Fibroblast of skin of right biceps (primary cell): ENCODE measurements at places on chromosomes 4 and X.

DNA sequence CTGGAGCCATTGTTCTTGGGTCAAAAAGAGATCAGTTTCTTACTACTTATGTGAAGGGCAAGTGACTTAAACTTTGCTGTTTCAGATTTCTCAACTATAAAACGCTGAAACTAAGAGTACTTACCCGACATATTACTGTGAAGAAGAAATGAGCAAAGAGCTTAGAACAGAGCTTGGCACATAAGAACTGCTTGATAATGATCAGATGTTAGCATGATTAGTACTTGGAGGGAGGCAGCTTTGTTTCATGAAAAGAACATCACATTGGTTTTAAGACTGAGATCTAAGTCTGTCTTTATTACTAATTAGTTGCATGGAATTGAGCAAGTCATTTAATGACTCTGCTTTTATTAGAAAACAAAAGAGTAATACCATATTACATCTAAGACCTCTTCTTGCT, 169.1 kb downstream of the ARHGAP24 start:
- no peak for DNase-seq

- DNase-seq, result no peak
Observed at GRCh38 chr4:83083925-83084475, 30.5 kb downstream of the PLAC8 start.

DNA sequence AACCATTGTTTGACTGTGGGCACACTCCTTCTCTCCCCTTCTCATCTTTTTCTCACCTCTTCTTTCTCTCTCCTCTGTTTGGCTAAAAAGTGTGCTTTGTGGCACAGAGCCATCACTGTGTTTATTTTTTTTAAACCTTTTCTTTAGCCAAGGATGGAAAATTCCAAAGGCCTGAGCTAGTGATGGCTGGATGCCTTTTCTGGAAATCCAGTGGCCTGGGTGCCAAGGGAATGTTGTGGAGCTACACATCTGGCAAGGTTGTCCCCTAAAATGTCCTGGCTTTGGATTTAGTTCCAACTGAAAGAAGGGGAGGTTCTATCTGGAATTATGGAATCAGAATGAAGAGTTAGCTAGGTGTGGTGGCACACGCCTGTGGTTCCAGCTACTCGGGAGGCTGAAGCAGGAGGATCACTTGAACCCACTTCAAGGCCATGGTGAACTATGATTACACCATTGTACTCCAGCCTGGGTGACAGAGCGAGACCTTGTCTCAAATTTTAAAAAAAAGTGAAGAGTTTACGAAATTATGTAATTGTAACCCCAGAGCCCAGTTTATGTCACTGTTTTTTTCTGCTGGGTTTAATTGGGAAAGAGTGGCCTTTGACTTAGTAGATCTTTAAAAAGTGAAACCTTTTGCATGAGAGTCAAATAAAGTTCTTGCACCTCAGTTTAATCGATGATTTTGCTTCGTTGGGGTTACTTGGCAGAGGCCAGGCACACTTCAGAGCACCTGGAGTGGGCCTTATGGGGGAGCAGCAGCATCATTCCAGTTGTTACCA, 17.7 kb downstream of the DOCK11 start:
- DNase-seq, result no peak

GRCh38 chr4:94351319-94351718, 8.7 kb upstream of the HPGDS start:
- no peak for DNase-seq

- DNase-seq, result no peak
Observed at GRCh38 chr4:93983140-93983539, 154.6 kb downstream of the ATOH1 start.

DNA sequence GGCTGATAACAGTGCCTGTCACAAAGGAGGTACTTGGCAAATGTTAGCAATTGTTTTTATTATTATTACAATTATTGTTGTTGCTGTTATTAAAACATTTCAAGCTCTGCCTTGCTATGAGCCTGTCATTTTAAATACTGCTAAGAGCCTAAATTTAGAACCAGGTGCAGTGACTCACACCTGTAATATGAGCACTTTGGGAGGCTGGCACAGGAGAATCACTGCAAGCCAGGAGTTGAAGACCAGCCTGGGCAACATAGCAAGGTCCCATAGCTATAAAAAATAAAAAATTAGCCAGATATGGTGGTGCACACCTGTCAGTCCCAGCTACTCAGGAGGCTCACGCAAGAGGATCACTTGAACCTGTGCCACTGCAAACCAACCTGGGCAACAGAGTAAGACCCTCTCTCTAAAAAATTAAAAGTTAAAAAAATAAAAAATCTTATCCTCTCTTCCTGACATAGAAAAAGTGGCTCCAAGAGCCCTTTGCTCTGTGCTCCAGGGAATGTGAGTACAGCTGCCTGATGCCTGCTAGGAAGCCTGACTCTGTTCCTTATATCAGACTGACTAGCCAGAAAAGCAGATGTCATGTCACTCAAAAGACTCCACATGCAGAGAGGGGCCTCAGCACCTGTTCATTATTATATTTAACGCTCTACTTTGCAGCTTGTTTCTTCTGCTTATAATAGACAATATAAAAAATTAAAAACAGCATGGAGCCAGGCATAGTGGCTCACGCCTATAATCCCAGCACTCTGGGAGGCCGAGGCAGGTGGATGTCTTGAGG, 234.0 kb downstream of the OPHN1 start:
- no peak for DNase-seq

DNA sequence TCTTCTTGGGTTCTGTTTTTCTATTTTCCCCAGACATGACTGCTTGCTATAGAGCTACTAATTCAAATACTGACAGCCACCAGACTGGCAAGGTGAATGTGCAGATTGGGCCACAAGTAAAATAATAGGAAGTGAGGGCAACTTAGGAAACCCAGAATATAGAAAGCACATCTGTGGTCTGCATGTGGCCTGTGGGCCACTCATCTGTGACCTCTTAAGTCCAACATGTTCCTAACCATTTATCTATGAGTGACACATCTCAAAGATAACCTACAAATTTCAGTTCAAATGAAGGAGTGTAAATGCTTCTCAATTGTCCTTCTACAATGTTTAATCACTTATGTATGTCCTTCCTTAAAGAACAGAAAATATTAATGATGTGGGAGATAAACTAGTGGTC, 128.9 kb downstream of the REELD1 start:
- DNase-seq, result no peak

DNA sequence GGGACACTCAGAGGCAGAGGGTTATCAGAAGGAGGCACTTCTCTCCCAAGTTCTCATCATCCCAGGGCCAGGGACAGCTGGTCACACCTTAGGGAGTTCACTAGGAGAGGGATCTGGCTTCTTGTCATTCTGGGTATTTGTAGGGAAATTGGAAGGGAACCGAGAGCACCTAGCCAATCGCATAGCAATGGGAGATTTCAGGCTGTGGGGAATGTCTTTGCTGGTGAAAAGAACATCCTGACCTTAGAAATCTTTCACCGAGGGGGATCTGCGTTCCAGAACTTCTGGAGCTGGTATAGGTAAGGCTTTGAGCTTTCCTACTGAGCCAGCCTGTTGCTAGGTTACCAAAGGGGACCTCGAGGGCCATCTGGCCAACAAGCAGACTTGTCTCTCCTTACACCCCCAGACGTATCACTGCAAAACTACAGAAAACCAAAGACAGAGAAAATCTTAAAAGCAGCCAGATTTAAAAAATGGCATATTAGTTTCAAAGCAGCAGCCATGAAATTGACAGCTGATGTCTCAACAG, 6.8 kb downstream of the HTT-AS start:
- DNase-seq, result no peak

DNA sequence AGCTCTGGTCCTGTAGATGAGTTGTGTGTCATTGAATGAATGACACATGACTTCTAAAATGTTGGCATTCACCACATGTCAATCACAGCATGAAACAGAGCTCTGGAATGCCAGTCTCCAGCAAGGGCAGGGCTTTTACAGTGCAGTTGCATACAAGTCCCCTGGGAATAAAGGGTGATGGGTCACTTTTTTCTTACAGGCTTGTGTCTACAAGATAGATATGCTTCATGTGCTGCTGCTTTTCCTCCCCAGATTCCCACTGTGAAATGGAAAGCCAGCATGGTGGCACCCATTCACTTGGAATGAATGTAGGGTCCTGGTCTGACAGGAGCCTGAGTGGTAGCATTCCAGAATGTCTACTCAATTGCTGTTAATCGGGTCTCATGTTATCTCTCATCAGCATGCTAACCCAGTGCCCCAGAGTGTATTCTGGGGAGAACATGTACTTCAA, 159.1 kb upstream of the KIT start:
- DNase-seq, result peak; percentile 94

DNA sequence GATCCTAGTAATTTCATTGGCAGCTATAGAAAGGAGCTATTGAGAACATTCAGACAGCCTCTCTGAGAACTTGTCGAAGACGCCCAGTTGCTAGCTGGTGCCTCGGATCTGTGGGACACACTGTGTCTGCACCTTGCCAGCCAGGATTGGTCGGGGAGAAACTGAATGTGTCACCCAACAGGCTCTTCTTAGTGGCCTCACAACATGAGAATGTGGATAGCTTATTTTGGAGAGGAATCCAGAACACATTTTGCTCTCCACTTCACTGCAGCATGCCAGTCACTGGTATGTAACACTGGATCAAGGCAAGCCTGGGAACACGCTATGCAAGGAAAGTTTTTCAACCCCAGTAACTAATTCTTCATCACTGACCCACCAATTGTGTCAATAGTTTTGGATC, 89.5 kb upstream of the TRPC3 start:
- no peak for DNase-seq

DNA sequence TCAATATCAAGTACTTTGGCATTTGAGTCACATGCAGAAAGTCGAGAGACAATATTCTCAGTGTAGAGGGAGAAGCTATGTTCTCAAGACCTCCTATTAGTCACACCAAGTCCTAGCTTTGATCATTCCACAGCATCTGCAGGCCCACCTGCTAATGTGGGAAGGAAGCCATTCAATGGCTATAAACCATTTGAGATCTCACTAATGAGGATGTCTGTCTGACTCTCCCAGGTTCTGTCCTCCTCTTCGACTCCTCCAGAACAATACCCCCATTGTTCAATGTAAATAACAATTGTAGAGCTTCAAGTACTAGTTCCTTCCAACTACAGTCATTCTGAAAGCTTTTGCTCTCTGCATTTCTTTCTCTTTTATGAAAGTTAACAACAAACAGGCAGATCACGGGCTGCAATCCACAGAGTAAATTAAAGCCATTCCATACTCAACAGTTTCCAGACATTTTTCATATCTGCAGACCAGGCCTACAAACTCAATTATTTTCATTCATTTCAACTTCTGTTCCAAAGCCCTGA, 140.2 kb upstream of the EDNRA start:
- peak; percentile 46 for DNase-seq

- peak; percentile 45 for DNase-seq
Observed at GRCh38 chr4:151315212-151315886, 10.1 kb downstream of the SH3D19 start.

GRCh38 chrX:25175743-25176142, 160.0 kb upstream of the ARX start:
- no peak for DNase-seq

- peak; percentile 86 for DNase-seq
Observed at GRCh38 chrX:1481636-1482529, 29.2 kb upstream of the ASMTL start.

- no peak for DNase-seq
Observed at GRCh38 chr4:114874321-114874720, 239.1 kb downstream of the NDST4 start.

GRCh38 chrX:152926923-152927322, 29.1 kb downstream of the ZNF185 start:
- DNase-seq, result peak; percentile 4

DNA sequence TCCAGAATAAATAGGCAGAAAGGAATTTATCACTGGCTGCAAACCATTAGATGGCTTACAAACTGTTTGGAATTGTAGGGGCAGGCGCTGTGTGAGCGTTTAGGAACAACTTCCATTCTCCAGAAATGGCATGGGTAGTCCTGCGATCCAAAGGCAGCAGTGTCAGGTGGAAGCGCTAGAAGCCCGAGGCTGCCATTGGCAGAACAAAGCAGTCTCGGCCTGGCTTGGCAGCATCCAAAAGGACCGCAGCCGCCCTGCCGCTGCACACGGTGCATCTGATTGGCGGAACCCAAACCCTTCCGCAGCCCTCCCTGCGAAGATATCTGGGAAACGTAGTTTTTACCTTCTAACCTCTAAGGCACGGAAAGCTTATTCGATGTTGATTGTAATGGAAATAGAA, 23.6 kb upstream of the YTHDC1 start:
- DNase-seq, result peak; percentile 80

DNA sequence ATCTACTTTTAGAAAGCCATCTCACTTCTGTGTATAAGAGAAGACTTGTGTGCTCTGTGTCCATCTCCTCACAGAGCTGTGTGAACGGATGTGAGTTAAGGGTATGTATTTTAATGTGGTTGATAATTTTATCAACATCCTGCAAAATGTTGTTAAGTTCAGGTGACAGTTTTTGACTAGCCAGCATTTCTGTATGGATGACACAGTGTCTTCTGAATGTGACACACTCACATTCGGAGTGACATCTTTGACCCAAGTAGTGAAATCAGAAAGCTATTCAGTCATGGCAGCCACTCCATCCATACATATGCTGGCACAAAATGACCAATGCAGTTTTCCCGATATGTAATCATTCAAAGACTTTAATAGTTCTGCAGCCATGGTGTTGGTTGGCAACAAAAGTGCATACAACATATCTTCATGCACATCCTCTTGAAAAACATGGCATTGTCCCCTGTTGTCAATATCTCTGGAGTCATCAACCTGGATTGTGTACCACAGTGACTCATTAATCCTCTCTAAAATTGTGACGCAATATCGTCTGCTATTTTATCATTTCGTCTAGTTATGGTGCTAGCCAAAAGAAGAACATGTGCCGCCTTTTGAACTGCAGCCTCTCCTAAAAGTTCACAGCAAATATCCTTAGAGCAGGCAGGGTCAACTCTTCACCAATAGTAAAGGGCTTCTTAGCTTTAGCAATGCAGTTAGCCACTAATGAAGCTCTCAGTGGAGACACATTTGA, 6.8 kb upstream of the FGF2 start:
- DNase-seq, result peak; percentile 78

GRCh38 chrX:147573266-147573665, 338.5 kb upstream of the FMR1 start:
- no peak for DNase-seq

GRCh38 chr4:26299254-26299882, 21.4 kb upstream of the RBPJ start:
- no peak for DNase-seq

GRCh38 chrX:102339312-102340298, 92.6 kb downstream of the NXF2 start:
- DNase-seq, result no peak

DNA sequence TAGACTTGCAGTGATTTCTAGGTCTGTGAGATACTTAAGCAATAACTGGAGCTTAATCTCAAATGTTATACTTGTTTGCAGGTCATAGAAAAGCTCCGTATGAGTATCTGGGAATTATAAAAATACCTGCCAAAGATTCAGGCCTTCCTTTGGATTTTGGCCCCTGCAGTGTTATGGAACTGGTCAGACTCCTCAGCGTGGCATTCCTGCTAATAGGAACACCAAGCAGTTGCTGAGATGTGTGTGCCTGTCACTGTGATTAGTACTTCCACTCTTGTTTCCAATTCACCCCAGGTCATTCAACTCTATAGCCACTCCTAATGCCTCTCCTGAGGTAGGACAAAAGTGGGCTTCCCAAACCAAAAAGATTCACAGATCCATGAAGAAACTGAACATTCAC, 7.8 kb upstream of the UGT2B7 start:
- DNase-seq, result no peak
